ENCODE measurements at places on chromosomes 4 and X.

DNA sequence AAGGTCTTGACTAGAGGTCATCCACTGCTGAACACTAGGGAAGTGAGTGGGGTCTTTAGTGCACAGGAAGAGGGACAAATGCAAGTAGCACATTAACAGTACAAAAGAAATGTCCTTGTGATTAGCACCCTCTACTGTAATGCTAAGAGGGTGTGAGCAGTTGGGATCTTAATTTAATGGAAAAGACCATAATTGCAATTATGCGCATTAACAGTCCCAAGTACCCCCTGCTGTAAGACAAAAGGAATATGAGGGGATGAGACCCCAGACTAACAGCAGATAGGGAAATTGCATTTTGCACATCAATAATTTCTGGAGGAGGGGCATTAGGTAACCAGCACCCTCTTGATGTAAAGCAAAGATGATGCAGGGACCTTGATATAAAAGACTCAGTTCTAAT is 285.0 kb downstream of the CHIC1 start:
- DNase-seq = no peak

DNA sequence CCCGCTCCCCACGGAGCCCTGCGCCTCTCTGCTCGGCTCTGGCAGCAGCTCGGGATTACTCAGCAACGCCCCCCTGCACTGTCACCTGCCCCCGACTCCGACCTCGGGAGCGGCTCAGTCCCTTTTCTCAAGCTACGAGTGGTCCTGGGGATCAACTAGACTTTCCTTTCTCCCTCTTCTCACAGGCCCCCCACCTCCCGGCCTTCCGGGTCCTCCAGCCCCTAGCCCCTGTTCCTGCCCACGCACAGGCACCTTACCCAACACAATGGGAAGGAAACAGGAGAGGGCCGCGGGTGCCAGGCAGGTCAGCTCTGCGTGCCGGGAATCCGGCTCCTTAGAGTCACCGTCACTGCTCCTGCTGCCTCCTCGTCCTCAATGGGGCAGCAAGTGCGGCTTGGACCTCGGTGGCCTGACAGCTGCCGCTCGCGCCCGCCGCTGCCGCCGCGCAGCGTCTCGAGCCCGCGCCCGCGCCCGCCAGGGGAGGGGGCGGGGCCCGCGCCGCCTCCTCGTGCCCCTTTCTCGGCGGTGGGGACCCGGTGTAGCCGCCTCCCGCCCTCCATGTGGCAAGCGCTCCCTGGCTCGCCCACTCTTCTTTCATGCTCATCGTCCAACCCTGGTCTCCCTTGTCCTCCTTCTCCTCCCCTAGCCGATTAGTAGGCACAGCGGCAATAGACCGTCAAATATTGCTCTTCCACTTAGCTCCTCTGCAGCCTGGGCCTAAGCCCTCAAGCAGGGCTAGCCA is at the start of gene RAB9B:
RAB9B (minus strand) TSS at position 455 of the 742 bp plus-strand sequence. CDS start 6,473 bp downstream, outside the sequence.
- DNase-seq = peak; percentile 70

GRCh38 chr4:84837751-84838150 is 128.7 kb downstream of the WDFY3 start:
- no peak for DNase-seq

DNA sequence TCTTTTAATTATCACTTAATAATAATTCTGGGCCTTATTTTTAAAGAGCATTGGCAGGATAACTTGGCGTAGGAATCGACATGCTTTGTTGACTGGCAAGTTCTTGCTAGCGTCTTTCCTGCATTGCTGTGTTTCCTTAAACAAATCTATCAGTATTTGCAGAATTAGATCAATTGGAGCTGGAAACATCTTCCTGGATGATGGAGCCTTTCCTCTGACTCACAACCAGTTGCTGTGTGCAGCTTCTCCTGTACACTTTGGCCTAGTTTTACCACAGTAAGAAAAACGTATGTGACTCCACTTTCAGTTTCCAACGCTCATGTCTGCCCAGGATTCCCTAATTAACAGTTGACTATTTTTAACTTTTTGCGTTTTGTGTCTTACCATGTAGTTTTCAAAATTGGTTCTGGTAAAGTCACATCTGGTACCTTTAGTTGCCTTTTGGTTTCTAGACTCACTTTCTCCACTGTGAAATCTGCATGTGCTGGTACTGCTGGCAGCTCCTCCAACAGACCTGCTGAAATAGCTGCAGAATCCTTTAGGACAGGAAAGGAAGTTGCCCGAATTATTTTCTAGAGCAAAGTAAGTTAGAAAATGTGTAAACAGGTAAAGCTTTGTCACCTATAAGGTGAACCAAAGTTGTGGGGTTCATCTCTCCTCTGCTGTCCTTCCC is 553.2 kb upstream of the FAT1 start:
- DNase-seq = no peak

DNA sequence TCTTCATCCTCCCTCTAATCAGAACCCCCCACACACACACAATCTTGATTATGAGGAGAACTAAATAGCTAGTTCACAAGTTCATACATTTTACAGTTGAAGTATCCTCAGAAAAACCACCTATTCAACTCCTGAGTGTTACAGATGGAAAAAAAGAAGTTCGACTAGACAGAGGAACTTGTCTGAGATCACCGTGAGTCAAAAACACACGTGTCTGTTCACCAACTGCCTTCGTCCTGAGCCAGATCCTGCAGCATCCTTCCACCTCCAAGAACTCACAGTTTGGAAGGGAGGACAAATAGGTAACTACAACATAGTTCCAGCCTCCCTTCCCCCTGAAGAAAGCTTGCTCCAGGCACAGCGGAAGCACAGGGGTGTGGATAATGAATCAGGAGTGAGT is 19.0 kb upstream of the IRAK1 start:
- DNase-seq = no peak

DNA sequence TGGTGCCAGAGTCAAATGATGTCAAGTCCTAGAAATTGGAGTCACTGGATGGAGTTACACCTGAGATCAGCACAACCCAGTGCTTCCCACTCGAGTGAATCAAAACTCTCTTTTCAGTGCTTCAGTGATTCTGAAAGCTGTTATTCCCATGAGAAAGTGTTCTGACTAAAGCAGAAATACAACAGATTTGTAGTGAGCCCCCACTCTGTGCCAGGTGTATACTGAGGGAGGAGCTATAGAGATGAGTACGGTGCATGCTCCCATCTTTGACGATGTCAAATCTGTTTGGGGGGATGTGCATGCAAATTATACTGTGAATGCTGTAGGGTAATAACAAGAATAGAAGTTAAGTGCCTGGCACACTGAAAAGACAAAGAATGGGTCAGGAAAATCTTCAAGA is 330.2 kb downstream of the HS3ST1 start:
- DNase-seq = no peak

GRCh38 chr4:164177753-164178152 is 576.2 kb upstream of the SMIM31 start:
- no peak for DNase-seq

DNA sequence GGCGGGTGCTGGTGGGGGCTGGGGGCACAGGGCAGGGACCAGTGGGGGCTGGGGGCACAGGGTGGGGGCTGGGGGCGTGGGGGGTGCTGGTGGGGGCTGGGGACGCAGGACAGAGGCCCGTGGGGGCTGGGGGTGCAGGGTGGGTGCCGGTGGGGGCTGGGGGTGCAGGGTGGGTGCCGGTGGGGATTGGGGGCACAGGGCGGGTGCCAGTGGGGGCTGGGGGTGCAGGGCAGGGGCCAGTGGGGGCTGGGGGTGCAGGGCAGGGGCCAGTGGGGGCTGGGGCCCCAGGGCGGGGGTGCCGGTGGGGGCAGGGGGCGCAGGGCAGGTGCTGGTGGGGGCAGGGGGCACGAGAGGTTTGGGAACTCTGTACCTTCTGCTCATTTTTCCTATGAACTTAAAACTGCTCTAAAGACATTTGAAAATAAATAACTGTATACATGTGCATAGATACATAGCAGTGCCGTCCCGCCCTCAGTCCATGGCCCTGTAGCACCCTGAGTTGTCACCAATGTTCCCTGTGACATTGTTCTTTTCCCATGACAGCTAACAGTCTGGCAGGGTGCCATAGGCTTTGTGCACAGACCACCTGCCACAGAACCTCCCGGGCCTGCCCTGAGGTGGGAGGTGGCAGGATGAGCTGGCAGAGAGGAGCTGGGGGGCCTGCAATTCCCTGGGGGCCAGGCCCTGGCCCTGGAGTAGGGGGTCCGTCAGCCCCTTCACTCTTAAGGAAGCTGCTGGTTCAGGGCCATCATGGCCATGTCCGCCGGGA is 35.6 kb upstream of the ADRA2C start:
- DNase-seq = no peak

GRCh38 chrX:136607236-136607635 is 40.7 kb upstream of the CD40LG start:
- no peak for DNase-seq

- no peak for DNase-seq
Measured at GRCh38 chr4:157389741-157390140, 169.2 kb downstream of the GRIA2 start.

DNA sequence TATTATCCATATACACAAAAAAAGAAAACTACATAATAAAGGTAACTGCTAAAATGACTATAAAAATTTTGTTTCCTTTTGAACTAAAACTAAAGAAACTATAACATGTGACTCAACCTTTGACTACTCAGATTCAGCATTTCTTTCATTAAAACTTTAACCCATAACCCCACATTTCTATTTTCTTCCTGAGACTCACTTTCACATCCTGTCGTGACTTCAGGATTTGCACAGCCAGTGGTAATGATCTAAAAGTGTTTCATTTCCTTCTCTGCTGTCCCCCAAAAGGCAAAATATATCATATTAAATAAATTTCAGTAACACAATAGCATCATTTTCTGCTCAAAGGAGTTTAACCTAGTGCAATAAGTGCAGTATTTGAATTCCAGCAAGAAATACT is 1022.4 kb upstream of the DIAPH2 start:
- no peak for DNase-seq

All from putamen (tissue), 1 donor.